ENCODE measurements at places on chromosomes 1 and 21.
A peak's percentile ranks its signal among the peaks of the same experiment; 100 is the strongest.

DNA sequence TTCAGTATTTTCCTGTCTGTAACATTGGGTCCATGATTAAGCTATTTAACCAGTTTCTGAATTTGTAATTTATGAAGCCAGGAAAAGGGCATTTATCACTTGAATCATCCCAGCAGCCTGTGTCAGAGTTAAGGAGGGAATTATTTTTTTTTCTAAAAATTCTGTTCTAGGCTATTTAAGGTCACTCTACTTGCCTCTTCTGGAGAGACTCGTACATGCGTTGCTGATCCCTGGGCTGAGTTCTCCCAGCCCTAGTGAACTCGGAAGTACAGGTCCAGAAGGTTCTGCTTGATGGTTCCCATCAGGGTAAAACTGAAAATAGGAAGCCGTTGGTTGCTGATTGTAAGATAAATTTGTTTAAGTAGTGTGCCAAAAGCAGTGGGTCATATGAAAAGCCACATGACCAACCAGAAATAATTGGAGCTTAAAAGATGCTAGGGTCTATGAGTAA lies 90.7 kb downstream of the GPR88 start:
- DNase-seq, result no peak

DNA sequence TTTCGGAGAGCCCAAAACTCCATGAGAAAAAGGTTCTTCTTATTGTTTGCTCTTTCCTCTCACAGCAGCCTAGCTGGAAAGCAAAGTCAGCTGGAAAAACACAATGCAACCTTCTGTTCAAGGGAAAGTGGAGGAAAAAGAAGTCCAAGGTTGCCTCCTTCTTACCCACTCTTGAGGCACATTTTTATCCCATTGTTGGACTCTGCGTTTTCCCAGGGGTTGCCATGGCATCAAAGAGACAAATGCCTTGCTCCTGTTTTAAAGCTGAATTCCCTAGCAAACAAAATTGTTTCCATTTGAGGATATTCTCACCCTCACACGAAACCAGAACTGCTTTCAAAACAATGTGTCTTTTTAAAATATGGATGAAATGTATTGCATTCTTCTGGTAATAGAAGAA lies 45.1 kb upstream of the PALMD start:
- no peak for DNase-seq

- no peak for DNase-seq
Measured at GRCh38 chr1:216779686-216780085, 56.5 kb upstream of the ESRRG start.

DNA sequence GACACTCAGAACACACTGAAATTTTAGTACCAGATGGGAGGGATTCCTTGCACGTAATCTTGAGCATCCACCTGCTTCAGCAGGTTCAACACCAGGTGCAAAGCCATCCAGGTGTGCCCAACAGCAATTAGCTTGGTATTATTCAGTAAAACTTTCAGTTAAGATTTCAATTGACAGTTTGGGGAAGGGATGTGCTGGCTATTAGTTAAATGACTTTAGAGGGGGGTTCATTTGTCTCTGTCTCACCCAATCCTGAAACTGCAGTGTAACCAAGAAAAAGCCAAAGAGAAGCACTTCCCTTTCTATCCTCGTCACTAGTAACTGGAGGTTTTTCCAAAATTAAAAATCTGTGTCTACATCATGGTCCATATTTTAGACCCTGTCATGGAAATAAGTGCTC lies 90.9 kb downstream of the PIK3R3 start:
- DNase-seq, result no peak

DNA sequence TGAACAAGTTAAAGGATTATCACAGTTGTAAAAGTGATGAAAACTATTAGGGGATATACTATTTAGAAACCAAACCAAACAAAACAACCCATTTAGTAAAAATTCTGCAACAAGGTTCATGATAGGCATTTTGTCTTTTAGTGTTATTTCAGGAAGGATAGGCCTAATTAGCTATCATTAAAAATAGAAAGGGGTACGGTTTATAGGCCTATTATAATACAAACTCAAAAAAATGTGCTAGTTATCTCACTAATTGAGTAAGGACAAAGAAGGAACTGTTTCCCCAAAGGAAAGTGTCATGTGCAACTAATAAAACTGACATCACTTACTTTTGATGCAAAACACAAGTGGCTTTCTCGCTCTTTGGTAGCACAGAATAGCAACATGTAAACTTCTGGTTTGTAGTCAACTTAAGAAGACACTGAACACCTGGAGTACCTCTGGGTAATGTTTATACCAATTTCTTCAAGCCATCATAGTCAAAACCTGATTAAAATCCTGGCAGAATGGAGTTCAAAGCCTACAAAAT lies 28.5 kb downstream of the SLC16A1 start:
- no peak for DNase-seq

- DNase-seq, result no peak
Measured at GRCh38 chr1:92837062-92837461, 5.2 kb downstream of the RPL5 start.

DNA sequence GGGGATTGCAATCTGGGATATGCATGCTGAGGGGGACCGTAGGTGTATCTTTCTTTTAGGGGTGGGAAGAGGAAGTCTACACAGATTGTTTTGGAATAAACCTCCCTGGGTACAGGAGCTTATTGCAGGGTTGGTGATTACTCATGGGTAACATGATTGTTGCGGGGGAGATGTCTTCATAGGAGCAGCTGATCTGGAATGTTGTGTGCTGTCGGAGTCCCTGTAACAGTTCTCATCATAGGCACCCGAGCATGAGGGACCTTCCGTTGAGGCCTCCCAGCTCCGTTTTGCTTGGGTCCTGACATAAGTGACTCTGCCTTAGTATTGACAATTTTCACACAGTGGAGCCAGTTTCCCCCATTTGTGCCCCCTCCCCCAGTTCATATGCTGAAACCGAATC lies 4.2 kb upstream of the PRXL2B start:
- DNase-seq, result no peak

GRCh38 chr1:45522324-45523104 lies 830 bp upstream of the PRDX1 start:
- peak; percentile 85 for DNase-seq

- DNase-seq, result no peak
Measured at GRCh38 chr1:234771642-234772344, 161.8 kb upstream of the IRF2BP2 start.

GRCh38 chr1:3320246-3321152 lies 134.0 kb upstream of the ARHGEF16 start:
- no peak for DNase-seq

- no peak for DNase-seq
Measured at GRCh38 chr1:76593618-76594017, 273.7 kb upstream of the ST6GALNAC5 start.

- DNase-seq, result no peak
Measured at GRCh38 chr1:178005450-178005849, 35.6 kb upstream of the SEC16B start.

- DNase-seq, result no peak
Measured at GRCh38 chr1:3560251-3560871, 50.9 kb downstream of the MEGF6 start.

GRCh38 chr1:117636637-117637425 lies 31.0 kb downstream of the TENT5C start:
- no peak for DNase-seq

DNA sequence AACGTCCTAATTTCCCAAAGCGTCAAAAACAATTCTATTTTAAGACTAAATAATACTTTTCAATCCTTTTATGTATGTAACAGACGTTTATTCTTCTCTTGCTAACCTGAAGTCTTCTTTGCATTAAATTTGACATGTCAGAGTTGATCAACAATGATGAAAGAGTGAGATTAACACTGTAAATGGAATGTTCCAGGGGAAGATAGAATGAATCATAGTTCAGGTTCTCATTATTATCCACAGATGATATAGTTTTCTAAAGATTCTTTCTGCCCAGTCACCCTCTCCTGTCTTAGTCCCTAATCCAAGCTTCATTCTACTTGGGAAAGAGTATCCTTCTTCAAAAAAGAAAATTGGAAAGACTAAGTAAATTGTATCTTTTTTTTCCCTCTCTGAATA lies 38.9 kb downstream of the SDCCAG8 start:
- no peak for DNase-seq

GRCh38 chr1:177223359-177223758 lies 52.6 kb downstream of the BRINP2 start:
- no peak for DNase-seq

- peak; percentile 57 for DNase-seq
Measured at GRCh38 chr1:183416850-183417771, 1.1 kb downstream of the NMNAT2 start.

- no peak for DNase-seq
Measured at GRCh38 chr1:42784946-42785693, at the start of gene TMEM269. TSS of gene TMEM269 (plus strand) at chr1:42784991. CDS start at chr1:42789894, 4,903 bp downstream.

DNA sequence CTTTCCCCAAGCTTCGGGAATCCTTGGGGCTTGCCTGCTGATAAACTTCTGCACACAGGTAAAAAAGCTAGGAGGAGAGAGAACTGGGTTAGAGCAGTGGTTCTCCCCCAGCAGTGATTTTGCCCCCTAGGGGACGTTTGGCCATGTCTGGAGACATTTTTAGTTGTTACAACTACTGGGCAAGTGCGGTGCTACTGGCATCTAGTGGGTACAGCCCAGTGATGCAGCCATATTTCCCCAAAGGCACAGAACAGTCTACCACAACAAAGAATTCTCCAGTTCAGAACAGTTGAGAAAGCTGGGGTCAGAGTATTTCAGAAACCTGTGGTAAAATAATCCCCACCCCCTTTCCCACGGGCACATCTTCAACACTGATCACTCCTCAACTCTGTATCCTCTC lies 41.3 kb downstream of the LRRC71 start:
- DNase-seq, result peak; percentile 35

GRCh38 chr1:36446271-36446670 lies 4.0 kb downstream of the OSCP1 start:
- DNase-seq, result no peak

DNA sequence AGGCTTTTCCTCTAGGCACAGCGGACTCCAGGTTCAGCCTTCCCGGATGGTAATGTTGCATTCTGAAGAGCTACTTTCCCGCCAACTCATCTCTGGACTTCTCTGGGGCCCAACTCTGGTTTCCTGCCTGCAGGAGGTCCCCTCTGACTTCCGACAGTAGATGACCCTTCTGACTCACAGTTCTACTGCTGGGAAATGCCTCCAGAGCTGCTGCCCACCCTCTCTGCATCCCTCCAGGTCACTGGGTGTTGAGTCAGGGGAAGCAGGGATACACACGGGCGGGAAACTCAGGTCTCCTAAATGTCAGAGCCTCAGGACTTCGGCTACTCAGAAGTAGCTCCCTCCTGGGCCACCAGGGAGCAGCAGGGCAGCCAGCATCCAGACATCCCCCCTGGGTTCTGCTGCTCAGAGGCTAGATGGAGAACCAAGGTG lies 2.1 kb upstream of the KIF21B start:
- DNase-seq, result peak; percentile 41

GRCh38 chr1:72936942-72937341 lies 654.6 kb upstream of the NEGR1 start:
- no peak for DNase-seq

DNA sequence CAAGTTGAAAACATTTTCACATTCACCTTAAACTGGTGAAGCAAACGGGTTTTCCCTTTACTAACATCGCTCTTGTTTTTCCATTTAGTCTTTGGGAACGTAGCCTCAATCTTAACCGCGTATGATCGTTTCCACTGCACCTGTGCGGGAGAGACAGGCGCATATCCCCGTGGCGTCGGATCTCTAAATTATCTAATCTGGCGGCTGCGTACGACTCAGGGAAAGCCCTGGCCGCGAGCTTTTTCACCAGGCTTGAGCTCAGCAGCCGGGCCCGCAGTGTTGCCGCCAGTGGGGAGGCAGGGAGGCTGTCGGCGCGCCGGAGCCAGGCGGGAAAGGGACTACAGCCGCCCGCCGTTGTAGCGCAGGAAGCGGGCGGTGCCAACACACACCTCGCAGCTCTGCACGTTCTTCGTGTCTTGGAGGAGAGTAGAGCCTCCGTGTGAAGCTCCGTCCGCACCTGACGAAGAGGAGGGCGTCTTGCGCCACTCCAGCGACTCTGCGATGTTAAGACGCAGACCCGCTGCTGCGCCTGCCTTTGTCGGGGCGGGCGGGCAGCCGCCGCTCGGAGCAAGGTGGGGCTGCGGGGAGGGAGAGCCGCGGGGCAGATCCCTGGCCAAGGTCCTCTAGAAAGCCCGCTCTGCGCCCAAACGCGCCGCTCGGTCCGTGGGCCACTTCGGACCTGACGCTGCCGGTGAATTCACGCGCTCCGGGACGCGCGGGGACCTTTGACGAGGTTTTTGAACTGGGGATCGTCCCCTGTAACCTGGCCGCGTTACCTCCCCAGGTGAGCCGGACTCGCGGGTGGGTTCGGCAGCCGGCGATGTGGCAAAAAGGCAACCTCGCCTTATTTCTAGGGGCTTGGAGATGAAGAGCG lies 18.5 kb upstream of the TBX15 start:
- no peak for DNase-seq

DNA sequence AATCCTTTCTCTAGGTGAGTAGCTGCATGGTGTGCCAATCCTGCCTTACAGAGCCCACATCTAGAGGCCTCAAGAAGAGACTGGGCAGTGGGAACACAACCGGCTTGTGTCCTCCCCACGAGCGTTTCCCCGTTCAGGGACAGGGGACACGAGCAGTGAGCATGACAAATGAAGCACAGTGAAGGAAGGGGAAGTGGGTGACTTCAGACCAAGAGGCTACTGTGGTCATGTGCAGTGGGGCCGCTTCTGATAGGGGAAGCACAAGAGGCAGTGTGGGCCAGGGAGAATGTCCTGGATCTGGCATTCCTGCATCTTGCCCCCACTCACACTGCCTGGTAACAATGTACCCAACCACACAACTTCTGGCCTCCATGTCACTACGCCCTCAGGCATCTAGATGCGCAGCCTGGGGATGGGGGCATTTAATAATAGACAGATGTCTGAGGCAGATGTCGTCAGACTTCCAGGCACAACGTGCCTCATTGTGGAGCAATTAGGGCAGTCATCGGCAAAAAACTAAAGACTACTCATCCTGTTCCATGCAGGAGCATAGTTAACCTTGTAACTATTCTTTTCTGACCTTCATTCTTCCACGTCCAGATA lies 155.6 kb upstream of the NBPF11 start:
- DNase-seq, result no peak

GRCh38 chr21:42988236-42988965 lies 14.0 kb downstream of the PKNOX1 start:
- DNase-seq, result no peak

DNA sequence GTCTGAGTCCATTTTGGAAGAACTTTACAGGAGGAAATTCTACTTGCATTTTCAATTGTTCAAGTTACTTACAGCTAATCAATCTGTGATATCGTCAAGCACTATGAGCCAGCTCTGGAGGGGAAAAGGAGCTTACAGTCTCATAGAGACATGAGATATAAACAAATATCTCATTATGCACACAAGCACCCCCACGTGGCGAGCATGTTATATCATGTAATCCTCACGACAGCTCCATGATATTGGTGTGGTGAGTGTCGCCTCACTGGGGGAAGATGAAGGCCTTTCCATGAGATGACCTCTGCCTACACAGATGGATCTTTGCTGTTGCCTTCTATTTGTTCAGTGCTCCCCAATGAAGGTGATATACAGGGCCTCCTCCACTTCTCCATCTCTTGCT lies 34.6 kb downstream of the TNR start:
- no peak for DNase-seq

DNA sequence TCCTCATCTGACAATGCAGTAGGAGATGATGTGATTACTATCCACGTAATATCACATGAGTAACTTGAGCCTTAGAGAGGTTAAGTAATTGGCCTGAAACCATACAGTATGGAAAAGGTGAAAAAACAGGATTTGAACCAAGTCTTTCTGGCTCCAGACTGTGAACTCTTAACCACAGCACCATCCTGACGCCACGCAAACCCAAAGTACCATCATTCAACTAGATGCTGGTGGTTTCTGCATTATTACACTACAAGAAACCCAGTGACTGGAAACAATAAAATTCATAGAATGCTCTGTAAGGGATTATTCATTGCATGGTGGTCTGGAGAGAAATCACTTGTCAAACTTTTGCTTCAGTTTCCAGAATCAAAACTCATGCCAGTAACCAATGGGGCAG lies 90.7 kb downstream of the MAB21L3 start:
- DNase-seq, result no peak
